ENCODE measurements at places on chromosomes 3 and 15.

DNA sequence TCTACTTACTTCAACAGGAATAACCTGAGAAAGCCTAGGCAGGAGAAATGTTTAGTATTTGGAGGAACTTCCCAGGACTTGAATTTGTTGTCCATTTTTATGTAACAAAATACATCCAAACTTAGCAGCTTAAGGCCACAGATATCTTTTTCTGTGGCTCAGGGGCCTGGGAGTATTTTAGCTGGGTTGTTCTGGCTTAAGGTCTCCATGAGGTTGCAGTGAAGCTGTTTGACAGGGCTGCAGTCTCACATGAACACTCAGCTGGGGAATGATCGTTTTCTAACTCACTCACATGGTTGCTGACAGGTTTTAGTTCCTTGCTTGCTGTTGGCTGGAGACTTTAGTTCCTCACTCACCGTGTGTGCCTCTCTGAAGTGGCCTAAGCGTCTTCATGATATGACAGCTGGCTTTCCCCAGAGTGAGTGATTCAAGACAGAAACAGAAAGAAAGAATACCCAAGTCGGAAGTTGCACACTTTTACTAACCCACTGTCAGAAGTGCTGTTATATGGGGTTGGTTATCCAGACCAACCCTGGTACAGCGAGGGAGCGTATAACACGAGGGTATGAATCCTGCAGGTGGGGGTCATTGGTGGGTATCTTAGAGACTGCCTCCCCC, 229.7 kb upstream of the TBL1XR1 start:
- DNase-seq, result no peak

DNA sequence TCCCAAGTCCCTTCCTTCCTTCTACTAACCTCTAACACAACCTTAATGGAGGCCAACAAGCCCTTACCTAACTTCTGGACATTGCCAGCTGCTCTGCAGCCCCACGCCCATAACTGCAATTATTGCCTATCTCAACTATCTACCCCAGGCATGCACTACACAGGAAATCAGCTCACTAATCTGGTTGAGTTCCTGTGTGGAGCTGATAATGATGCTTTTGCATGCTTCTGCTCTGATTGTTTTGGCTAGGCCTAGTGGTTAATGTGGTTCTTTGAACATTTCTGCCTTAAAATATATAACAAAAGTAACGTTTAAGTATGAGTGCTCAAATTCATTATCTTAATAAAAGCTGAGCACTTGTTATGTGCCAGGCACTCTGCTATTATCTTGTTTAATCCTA, 463.9 kb downstream of the MFSD1 start:
- no peak for DNase-seq

- no peak for DNase-seq
Observed at GRCh38 chr15:74343127-74343796, 24.2 kb downstream of the CYP11A1 start.

GRCh38 chr3:142159083-142159740, 9.9 kb upstream of the TFDP2 start:
- no peak for DNase-seq

DNA sequence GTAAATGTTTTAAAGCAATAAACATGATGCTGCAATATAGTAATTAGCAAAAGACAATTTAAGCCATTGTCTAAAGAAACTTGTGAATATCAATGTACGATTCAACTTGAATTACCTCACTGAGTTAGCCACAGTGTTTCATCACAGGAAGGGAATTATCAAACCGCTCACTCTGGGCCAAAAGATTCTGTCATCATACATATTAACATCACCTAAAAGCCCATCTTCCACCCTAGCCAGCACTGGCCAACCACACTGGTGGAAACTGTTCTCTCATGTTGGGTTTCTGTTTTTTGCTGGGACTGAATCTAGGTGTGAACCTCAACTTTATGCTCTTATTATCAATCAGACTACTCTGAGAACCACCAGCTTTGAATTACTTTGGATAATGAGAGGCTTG, 497.7 kb upstream of the THBS1 start:
- no peak for DNase-seq

GRCh38 chr3:158233791-158234190, 123.9 kb downstream of the RSRC1 start:
- no peak for DNase-seq

- DNase-seq, result no peak
Observed at GRCh38 chr3:170117134-170117533, 64.4 kb downstream of the PHC3 start.

GRCh38 chr3:126988451-126989021, 5.6 kb downstream of the PLXNA1 start:
- no peak for DNase-seq

GRCh38 chr3:150770681-150771080, 7.7 kb upstream of the SIAH2 start:
- DNase-seq, result no peak

GRCh38 chr3:32847528-32847927, 29.7 kb downstream of the TRIM71 start:
- DNase-seq, result no peak

DNA sequence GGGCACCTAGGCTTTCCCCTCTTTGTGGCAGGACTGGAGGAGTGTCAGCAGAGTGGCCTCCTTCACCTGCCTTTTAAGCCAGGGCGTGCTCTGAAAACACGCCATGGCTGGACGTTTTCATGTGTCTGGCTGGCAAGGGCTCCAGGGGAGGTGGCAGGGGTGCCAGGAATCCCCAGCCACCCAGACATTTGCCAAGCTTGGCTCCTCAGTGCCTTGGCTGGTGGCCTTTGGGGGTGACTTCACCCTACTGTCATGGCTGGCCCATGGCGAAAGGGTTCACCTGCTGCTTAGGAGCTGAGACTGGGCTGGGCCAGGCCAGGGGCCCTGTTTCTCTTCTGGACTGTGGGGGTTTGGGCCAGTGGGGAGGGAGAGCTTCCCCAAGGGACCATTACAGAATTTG, 17.6 kb downstream of the KLF13 start:
- DNase-seq, result no peak

- DNase-seq, result no peak
Observed at GRCh38 chr3:52983828-52984227, 62.0 kb downstream of the SFMBT1 start.

GRCh38 chr3:127170814-127171213, 22.1 kb upstream of the PRR23E start:
- DNase-seq, result peak; percentile 16

DNA sequence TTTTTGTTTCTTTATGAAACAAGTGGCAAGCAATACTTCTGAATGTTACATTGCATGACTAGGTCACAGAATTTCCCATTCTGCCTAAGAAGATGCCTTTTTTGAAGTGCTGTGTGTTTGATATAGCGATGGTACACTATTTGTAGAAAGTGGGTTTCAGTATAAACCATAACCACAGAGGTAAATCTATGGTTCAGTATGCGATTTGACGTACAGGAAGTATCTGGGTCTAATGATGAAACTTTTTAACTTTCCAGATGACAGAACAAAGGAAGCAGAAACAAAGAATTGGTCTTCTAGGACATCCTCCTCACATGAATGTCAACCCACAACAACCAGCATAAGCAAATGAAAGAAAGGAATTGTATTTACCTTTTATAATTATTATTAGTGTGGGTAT, 133.4 kb upstream of the BHLHE40 start:
- no peak for DNase-seq

- no peak for DNase-seq
Observed at GRCh38 chr3:131470377-131470776, 32.4 kb downstream of the MRPL3 start.

- no peak for DNase-seq
Observed at GRCh38 chr3:143016321-143016972, 15.1 kb downstream of the U2SURP start.

DNA sequence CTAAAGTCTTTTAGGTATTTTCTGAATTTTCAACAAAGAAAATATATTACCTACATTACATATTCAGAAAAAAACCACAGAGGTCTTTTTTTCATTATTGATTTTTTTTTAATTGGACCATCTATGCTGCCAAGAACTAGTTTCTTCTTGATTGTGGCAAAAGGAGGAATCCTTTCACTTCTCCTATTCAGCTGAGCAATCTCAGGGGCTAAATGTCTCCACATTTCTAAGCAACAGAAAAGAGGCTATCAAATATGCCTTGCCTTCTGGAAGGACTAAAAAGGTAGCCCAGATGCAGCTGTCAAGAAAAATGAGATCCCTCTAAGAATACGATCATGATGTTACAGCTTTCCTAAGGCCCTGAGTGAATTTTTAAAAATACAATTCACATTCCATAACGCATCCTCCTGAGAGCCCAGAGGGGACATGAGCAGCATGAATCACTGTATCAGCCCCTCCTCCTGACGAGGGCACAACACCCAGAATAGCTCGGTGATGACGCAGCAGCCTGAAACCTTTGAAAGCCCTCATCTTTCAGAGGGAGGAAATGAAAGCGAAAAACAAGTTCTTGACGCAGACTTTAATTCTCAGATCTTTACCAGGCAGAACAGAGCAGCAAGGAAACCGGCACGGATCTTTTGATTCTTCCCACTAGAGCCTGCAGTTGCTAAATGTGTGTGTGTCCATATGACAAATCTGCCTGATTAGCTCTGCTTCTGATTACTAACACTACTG, 24.6 kb downstream of the RUBCN start:
- DNase-seq, result peak; percentile 93

- no peak for DNase-seq
Observed at GRCh38 chr15:83927704-83928391, 273.9 kb downstream of the ADAMTSL3 start.

- DNase-seq, result no peak
Observed at GRCh38 chr3:48528754-48529153, 24.8 kb upstream of the SHISA5 start.

DNA sequence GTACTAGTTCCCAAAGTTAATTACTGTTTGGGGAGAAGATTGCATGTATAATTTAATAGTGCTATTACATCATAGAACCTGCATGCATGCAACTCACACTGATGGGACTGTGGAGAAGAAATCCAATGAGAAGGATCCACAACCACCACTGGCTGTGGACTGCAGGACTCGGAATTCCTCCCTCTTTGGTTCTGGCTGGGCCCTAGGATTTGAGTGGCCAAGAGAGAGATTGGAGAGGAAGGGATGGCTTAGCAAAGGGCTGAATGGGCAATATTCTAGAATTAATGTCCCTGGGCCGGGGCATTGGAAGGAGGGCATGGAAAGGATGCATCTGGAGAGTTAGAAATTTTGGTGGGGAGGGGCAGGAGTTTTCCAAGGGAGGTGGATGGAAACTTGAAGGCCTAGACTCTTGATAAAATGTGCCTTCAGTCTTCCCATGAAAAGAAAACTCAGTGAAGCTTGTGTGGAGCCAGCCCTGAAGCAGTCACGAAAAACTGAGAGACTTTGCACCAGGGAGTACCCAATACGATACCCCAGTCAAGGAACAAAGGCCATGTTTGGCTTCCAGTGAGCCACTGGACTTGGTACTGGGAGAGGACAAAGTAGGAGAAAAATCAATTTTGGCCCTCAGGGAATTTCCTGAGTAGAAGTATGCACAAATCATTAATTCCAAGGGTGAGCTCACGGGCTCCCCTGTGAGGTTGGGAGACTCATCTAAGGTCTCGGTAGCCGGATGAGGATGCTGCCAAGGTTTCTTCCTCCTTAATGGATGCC, 31.4 kb upstream of the TPM1 start:
- no peak for DNase-seq

- DNase-seq, result peak; percentile 68
Observed at GRCh38 chr3:147191795-147192385, 214.5 kb downstream of the ZIC4 start.

DNA sequence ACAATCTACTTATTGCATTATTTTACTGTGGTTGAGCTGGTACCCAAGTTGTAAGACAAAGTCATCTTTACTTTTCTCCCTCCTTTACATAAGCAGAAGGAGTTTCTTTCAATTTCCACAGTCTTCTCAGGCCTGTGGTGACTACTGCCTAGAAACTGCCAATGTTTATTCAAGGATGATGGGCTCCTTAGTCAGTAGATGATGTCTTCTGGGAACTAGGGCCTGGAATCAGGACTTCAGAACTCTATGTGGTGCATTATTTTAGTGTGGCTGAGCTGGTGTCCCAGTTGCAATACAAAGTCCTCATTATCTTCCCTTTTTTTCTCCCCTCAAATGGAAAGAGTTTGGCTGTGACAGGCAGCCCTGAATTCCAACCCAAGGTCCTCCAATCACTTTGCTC, 1762.5 kb downstream of the SI start:
- no peak for DNase-seq

- no peak for DNase-seq
Observed at GRCh38 chr3:60274646-60275045, 976.6 kb downstream of the FHIT start.

GRCh38 chr3:123394391-123395020, 54.4 kb downstream of the ADCY5 start:
- no peak for DNase-seq

DNA sequence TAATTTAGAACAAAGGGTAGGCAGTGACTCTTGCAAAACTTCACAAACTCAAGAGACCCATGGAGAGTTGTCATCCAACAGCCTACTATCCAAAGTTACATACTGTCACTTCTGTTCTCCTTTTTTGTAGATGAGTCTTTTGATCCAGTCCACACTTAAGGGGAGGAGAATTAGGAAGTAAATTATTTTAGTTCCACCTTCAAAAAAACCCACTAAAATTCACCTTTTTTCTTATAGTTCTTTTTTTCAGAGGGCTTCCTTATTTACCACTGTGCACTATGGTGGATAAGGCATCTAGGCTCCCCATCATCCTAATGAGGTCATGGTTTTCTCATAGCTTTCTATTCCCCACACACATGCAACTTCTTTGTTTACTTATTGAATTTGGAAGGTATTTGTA, 8.6 kb upstream of the TCAIM start:
- no peak for DNase-seq

DNA sequence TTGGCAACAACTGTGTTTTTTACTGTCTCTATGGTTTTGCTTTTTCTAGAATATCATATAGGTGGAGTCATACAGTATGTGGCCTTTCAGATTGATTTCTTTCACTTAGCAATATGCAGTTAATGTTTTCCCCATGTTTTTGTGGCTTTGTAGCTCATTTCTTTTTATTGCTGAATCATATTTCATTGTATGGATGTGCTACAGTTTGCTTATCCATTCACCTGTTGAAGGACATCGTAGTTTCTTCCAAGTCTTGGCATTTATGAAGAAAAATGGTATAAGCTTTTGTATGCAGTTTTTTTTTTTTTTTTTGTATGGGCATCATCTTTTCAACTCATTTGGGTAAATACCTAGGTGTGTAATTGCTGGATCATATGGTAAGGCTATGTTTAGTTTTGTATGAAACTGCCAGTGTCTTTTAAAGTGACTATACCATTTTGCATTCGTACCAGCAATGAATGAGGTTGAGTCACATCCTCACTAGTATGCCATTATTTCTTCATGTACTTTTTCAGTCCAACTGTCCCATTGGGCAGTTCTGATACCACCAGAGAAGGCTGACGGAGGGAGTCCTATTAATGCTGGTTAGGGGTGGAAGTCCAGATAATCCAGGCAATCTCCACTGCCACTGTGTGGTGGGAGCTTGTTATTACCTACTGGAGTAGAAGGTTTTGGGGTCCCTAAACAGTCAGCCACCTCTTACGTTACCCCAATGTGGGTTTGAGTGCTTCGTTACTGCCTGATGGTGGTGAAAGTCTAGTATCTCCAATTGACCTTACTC, 210.5 kb downstream of the DOCK3 start:
- no peak for DNase-seq

- DNase-seq, result no peak
Observed at GRCh38 chr15:31359702-31360111, 33.1 kb downstream of the KLF13 start.

All from astrocyte of the cerebellum (primary cell).